Muscle of arm (tissue), 14 donors: ENCODE measurements at places on chromosomes 12 and 14. TPM values are rescaled to one million over a fixed set of nuclear protein-coding genes. Genes with fewer than 3 reads are reported as not detected.

GRCh38 chr12:75553398-75553797, 42.0 kb upstream of the KRR1 start:
- DNase-seq: no peak

GRCh38 chr12:7092229-7092985, at the start of gene C1R:
C1R (minus strand) TSS chr12:7092445; CDS start chr12:7092388, 57 bp downstream.
- DNase-seq: peak; percentile 88

DNA sequence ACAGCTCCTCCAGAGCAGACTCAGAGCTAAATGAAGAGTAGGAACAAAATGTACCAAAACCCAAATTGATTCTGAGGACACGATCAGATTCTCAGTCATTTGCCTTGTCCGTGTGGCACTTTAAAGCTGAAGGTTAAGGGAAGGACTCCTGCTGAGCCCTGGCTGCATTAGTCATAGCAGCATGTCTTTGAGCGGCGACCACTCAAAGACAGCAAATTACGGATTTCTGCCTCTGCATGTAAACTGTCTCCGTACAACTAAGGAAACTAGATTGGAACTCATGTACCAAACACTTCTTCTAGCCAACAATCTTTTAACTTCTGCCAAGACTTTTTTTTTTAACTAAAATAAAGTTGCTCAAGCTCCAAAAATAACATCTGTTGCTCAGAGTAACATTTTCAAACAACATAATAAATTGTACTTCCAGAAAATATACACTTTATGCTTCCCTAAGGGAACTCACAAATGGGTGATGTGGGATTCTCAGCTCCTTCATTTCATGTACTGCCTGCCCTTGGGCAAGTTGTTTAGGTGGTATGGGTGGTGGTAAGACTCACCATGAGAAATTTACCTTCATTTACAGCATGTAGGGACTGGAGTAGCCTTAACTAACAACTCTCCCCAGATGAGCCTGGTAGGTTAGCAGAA, 56.1 kb downstream of the RERG start:
- DNase-seq: peak; percentile 41

- DNase-seq: no peak
These were observed 438.8 kb downstream of the EGLN3 start for GRCh38 chr14:33511851-33512640.

DNA sequence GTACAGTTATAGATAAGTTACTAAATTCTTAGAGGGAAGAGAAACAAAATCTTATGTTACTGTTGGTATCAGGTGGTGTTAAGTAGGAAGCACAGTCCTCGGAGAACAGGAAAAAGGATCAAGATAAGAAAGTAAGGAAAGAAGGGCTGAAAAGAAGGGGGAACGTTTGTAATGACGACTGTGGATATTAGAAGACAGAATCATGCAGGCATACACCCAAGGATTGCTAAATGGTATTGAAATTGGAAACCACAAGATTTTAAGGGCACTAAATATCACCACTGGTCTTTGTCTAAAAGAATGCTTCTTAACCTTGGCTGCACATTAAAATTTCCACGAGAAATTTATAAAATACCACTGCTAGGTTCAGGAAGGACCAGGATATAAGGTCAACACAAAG, 34.1 kb upstream of the ERGIC2 start:
- no peak for DNase-seq

- no peak for DNase-seq
These were observed 154.4 kb downstream of the FUT8 start for GRCh38 chr14:65566820-65567522.

- DNase-seq: no peak
These were observed 468.5 kb downstream of the ETNK1 start for GRCh38 chr12:23093488-23093887.

DNA sequence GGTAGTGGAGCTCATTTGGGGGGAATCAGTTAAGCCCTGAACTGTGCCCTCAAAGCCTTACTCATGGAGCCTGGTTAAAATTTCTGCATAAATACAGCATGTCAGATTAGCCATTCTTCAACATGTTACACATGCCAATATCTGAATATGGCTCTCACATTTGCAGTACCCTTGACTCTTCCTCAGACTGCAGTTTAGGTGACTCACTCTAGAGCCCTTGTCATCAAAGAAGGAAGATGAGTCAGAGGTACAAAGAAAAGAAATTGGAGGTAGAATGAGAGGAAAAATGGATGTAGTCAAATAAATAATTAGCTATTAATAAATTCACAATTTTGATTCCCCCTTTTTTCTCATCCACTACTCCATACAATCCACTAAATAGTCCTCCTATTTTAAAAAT, 23.6 kb upstream of the OR4K2 start:
- DNase-seq: no peak

- peak; percentile 17 for DNase-seq
These were observed 28.8 kb downstream of the RPGRIP1 start for GRCh38 chr14:21308479-21309237.

DNA sequence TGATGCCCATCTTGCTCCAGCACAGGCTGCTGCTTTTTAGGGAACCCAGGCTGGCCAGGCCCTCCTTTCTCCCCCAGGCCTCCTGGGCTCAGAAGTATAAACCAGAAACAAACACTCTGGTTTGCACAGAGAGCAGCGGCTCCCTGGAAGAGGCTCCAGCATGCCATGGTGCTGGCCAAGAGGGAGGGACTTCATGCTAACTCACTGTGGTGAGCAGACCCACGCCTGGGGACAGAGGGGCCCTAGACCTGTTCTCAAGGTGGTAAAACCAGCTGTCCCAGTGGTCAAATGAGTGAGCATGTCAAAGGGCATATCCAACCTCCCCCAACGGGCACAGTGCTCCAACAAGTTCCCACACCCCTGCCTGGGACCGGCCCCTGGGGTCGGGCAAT, 15.5 kb downstream of the BCL11B start:
- no peak for DNase-seq

- DNase-seq: no peak
These were observed 78.0 kb downstream of the CPSF2 start for GRCh38 chr14:92199763-92200162.

DNA sequence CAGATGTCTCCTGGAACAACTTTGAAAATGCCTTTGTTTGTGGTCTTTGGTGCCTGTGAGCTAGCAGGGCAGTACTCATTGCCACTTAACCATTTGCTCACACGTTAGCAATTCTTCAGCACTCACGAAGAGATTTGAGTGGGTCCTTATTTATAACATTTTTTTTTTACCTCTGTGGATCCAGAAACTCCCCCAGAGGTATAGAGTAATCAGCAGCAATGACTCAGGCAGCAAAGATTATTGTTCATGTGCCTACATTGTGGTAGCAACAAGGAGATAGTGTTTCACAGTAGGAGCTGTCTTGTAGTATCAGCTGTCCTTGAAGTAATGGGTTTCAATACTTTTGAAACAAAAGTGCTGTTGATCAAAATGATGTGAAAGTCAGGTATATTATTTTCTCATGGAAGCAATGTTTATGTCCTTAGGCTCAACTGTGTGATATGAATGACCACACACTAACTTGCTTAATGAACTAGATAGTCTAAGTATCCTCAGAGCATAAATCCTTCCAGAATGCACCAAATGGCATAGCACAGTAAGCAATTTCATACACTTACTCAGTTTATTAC, 304.1 kb downstream of the EGLN3 start:
- no peak for DNase-seq

Gene TRPV4
- polyA plus RNA-seq: not detected

Gene APEX1
- polyA plus RNA-seq: 222 TPM

Gene PRR4
- 4.2 TPM for polyA plus RNA-seq
